ENCODE measurements at places on chromosomes 13 and 19. TPM values are rescaled to one million over a fixed set of nuclear protein-coding genes. Genes with fewer than 3 reads are reported as not detected.

DNA sequence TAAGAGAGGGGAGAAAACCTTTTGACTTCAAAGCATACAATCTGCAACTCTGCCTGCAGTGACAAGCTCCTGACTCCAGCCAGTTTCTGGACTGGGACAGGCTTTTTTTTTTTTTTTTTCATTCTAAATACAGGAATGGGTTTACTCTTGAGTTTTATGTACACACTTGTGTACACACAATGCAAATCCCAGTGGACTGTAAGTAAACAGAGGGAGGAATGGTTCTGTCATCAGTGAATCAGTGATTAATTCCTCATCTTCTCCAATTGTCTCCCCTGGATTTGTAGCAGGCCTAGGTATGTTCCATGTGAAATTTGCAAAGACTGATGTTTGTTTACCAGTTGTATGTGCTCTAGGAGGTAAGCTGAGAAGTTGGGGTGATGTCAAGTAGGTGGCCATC lies 184.8 kb downstream of the SHISA2 start:
- no peak for DNase-seq

- no peak for DNase-seq
Measured at GRCh38 chr13:99375738-99376080, 68.5 kb upstream of the GPR183 start.

- DNase-seq, result no peak
Measured at GRCh38 chr19:35206379-35206778, 22.2 kb downstream of the FAM187B start.

DNA sequence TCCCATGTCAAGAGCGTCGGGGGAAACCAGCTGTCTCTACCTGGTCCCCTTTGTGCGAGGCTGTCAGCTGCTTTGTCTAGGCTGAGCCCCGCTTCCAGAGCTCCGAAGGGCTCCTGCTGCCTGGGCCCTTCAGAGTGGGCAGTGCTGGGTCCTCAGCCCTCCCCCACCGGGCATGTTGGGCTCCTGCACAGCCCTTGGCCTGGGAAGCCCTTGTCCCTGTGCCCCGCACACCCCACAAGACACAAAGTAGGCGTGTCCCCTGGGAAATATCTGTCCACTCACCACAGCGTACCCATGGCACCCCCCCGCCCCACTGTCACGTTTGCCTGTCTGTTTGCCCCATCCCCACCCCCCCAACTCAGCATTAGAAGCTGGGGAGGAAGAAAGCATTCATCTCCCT lies 39.6 kb upstream of the RANBP3 start:
- no peak for DNase-seq

DNA sequence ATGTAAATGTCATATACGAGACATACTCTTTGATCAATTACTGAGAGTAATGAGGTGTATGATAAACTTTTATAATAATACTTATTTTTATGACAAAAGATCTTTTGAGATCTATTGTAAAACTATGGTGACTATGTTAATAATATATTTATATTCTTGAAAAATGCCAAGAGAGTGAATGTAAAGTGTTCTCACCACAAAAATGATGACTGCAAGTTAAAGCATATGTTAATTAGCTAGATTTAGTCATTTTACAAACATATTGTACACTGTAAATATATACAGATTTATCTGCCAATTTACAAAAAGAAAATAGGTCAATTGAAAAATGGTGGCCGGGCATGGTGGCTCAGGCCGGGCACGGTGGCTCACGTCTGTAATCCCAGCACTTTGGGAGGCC lies 81.0 kb downstream of the GPC6 start:
- no peak for DNase-seq

DNA sequence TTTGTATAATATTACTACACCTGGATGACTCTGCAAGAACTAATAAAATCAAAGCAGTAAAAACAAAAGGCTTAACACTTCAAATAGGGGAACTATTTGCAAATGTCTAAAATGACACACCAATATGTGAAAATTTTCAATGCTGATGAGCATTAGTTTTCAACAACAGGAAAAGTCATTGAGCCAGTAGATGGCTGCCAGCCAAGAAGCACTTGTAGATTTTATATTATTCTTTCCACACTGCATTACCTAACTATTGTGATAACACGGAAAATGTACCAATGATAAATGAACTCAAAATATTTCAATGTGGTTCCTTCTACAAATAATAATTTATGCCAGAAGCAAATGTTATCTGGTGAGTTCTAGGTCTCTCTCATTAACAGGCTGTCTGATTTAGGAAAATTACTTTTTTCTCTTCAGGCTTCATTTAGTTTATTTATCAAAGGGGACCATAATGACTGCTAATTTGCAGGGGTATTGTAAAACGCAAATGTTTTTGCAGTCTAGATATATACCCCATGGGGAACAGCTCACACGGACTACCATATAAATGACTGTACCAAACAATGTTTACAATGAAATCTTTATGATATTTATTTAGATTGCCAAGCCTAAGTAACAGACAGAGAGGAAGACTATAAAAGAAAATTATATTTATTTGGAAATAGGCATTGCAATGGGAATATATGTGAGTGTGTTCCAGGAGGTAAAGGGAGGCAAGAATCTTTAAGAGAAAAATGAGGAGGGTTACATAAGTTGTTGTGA lies 407.8 kb downstream of the LIG4 start:
- DNase-seq, result peak; percentile 9

DNA sequence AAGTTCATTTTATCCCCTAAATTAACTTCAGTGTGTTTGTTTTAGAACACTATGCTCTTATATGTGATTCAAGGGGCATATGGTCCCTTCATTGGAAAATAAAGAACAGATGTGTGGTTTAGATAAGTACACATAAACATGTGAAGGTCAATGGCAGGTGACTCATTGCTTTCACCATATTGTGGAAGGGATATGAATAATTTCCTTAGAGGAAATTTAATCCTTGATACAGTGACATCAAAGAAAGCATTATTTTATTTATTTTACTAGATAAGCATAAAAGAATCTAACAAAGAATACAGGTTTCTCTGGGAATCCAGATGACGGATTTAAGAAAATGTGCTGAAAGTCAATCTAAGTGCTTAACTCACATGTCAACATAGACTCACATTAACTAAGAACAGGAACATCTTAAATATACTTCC lies 373.5 kb downstream of the KCTD12 start:
- DNase-seq, result no peak

DNA sequence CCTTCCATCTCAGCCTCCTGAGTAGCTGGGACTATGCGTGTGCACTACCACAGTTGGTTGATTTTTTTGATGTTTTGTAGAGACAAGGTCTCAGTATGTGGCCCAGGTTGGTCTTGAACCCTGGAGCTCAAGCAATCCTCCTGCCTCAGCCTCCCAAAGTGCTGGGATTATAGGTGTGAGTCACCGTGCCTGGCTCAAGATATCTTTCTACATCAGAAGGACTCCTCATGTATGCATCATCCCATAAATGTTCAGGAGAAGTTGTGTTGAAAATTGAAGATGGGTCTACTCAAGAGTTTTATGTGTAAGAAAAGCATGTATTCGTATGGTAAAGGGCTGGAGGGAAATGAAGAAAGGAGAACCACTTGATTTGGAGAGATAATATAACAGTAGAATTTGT lies 71.8 kb upstream of the STK24 start:
- DNase-seq, result no peak

Gene BRCA2
- 5.2 TPM for total RNA-seq

Gene PALM3
- total RNA-seq, result 0.30 TPM

Gene NCCRP1
- 10.3 TPM for total RNA-seq

Gene TEX101
- total RNA-seq, result not detected

Data from cardiac muscle cell (in vitro differentiated cells and primary cell).